Kidney (tissue), 22 donors: ENCODE measurements at places on chromosomes 2 and 18.

- no peak for DNase-seq
These were observed 96.2 kb downstream of the NYAP2 start for GRCh38 chr2:225495706-225496105.

DNA sequence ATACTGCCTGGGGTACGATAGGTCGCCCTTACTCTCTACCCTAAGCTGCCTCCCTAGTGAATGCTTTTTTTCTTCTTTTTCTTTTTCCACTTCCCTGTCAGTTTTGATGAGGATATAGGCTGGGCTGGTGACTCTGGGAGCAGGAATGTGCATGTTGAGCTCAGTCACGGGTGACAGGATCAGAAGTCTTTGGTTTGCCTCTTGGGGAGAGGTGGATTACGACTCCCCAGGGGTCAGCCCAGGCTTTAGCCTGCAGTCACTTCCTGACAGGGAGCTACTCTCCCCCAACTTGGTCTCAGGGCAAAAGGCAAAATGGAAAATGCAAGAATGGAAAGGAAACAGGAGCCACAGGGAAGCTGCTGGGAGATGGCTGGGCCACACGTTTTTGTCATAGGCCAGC, 57.3 kb downstream of the THNSL2 start:
- peak; percentile 27 for DNase-seq

DNA sequence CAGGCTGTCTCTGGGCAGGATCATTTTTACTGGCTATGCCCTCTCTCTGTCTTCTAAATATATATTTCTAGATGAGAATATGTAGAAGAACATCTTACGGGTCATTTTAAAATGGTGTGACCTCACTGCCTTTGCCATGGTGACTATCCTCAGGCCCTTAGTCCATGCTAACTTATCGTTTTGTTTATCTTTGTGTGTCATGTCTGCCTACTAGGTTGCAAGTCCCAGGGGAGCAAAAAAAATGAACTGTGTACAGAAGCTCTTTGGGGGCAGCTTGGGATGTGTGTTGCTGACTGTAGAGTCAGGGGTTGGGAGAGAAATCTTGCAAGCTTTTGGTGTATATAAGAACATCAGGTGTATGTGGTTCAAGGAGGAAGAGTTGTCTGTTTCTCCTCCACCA, 11.0 kb downstream of the CPSF3 start:
- DNase-seq = no peak

DNA sequence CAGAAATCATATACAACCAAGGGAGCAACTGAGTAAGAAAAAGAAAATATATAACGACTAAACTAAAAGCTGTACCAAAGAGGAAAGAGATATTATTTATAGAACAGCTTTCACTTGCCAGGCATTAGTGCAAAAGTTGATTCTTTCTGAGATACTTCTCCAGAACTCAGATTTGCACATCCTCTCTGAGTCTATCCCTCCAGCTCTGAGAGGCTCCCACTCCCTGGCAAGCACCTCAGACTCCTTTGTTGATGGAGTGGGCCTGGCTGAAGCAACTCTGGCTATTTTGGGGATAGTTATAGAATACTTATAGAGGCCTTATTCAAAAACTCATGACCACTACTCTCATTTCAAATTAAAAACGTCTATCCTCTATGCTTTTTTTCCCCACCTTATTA, 501.6 kb upstream of the TNP1 start:
- no peak for DNase-seq

DNA sequence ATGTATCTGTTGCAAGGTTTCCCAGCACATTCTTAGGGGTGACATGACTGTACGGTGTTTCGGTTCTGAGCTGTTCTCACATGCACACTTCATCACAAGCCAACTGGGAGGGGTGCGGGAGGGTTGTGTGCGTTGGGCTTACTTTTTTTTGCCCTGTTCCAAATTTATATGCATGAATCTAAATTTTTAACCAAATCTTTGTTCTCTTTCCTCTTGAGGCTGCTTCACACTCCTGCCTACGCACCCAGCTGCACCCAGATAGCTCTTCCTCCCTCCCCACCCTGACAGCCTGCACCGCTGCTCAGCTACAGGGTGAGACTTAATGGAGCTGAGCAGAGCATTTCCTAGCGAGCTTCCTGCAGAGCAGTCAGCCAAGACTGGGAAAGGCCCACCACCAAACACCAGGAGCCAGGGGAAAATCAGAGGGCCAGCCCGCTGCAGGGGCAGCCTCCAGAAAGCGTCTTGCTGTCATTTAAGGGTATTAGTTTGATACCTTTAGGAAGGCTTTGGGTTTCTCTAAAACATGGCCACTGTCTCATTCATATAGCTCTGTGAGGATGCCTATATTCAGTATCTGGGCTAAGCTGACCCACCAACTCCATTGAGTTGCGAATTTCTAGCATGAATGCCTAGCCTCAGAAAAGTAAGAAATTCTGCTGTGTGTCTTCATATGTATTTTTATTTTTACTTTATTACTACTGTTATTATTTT, 84.5 kb downstream of the POU3F3 start:
- DNase-seq = peak; percentile 76

DNA sequence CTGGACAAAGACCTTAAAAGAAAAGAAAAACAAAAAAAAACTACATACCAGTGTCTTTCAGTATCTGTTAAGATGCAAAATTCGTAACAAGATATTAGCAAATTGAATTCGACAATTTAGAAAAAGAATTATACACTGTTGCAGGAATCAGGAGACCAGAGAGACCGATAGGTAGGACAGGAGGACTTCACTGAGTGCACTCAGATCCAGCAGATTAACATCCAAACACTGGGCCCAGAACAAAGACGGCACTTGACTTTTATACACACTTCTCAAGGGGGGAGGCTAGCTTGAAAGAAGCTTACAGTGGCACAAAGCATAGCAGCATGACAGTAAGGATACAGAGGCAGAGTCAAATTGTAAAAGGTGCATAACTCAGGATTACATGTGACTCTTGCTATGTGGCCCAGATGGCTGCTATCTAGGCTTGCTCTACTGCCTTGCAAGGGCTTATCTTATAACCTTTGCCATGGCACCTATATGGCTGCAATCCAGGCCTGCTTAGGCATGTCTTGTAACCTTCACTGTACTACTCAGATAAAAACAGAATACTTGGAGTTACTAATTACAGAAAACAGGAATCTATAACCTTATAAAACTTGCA, 507.3 kb upstream of the LRRTM4 start:
- DNase-seq = no peak

DNA sequence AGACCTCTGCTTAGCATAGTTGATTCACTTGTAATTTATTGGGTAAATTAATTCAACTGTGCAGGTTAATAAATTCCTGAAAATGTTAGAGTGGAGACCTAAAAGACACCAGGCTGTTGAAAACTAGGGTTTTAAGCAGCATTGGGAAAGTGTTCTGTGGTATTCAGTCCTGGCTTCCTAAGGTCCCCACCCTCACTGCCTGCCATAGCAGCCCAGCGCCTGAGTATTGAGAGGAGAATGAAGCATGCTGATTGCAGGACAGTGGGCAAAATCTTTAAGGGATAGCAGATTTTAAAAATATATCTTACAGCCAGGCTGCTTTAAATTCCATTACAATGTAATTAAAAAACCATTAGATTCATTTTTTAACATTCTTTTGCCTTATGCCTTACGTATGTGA, 20.6 kb downstream of the MEIS1 start:
- no peak for DNase-seq

GRCh38 chr2:60366135-60366712, 187.2 kb downstream of the BCL11A start:
- peak; percentile 51 for DNase-seq

GRCh38 chr2:46982351-46983064, 66.9 kb upstream of the MCFD2 start:
- DNase-seq = no peak

GRCh38 chr2:108364676-108365297, 13.0 kb upstream of the SULT1C4 start:
- no peak for DNase-seq

DNA sequence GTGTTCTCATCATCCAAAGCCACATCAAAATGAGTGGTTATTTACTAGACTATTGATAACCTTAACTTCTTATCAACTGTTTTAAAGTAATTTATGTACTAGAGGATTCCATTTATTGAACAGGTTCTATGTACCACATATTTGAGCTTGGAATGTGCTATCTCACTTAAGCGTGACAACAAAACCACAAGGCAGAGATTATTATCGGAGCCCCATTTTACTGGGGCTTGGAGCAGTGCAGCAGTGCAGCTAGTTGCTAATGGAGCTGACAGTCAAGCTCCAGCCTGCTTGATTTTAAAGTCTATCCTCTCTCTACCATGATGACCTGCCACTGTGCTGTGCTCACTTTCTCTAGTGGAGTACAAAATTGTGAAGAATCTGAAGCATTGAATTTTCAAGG, 24.6 kb downstream of the GCG start:
- no peak for DNase-seq

DNA sequence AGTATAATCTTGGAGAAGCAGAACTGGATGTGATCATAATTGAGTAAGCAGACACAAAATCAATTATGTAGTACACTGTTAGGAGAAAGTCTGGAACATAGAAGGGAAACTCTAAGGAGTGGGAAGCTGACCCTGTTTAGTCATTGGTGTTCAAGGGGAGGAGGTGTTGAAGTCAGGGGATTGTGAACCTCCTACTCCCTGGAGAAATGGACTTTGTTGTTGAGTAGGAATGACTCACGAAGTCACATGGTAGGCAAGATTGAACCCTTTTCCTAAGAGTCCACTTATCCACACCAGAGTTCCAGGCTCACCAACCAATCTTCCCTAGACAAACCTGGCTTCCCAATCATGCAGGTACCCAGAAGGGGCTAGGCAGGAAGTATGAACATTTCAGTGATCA, 81.0 kb upstream of the BCL11A start:
- DNase-seq = no peak

DNA sequence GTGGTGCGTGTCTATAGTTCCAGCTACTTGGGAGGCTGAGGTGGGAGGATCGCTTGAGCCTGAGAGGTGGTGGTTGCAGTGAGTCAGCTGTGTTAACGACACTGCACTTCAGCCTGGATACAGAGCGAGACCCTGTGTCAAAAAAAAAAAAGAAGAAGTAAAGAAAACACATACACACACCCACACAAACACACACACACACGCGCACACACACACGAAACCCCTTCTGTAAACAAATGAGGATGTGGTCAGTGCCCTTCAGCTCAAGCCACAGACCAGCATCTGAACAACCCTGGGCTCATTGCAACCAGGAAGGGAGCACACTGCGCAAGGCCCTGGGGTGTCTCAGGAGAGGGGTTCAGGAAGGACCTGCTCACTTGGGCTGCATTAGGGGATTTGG, 47.9 kb upstream of the KCNF1 start:
- no peak for DNase-seq

DNA sequence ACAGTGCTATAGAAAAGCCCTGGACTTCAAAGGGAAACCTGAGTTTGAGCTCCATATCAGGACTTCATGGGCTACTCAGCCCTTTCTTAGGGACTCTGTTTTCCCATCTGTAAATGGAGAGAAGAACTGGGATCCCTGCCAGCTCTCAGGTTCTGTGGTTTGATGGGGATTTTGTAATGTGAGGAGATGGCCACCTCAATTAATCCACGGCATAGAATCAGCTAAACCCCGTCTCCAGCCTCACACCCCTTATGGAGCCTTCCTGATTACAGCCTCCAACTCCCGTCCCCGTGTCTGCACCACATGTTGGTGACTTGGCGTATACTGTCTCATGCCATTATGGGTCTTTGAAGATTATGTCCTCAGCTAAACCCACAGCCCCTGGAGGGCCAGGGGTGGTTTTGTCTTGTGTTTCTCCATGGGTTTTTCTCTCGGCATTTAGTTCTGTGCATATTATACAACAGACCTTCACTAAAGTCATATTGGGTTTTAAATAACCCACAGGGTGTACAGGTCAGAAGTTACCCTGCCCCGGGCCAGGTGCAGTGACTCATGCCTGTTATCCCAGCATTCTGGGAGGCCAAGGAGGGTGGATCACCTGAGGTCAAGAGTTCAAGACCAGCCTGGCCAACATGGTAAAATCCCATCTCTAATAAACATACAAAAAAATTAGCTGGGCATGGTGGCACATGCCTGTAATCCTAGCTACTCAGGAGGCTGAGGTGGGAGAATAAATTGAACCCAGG, 63.8 kb upstream of the PPP1CB start:
- no peak for DNase-seq

DNA sequence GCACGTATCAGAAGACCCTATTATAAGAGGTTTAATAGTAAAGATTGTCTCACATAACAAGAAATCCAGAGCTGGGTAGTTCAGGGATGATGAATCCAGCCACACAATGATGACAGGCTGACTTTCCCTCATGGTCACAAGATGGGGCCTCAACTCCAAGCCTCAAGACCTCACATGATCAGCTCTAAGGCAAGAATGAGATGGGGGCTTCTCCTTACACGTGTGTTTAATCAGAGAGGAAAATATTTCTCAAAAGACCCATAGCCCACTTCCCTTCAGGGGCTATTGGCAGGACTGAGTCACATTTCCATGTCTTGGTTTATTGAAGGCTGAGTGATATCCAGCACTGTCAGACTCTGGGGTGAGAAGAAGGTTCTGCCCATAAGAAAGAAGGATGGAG, 100.2 kb upstream of the FOSL2 start:
- no peak for DNase-seq

- no peak for DNase-seq
These were observed 159.8 kb downstream of the RHBDD1 start for GRCh38 chr2:226995625-226996041.

GRCh38 chr2:70088598-70089219, 1.4 kb downstream of the PCBP1 start:
- DNase-seq = no peak

DNA sequence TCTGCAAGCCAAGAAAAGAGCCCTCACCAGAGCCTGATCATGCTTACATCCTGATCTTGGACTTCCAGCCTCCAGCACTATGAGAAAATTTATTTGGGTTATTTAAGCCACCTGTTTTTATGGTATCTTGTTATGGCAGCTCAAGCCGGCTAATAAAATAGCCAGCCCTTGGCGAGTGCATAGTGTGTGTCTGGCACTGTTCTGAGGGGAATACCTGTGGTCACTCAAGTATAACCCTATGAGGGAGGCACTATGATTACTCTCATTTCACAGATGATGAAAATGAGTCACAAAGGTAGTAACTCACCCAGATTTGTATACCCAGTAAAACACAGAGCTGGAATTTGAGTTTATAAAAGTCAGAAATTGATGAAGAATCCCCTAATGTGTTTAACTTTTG, 556.9 kb upstream of the SETBP1 start:
- no peak for DNase-seq

GRCh38 chr2:216607277-216607560, 26.0 kb upstream of the IGFBP2 start:
- no peak for DNase-seq

- no peak for DNase-seq
These were observed 140.5 kb upstream of the PELI1 start for GRCh38 chr2:64284751-64285150.

- no peak for DNase-seq
These were observed 4.0 kb downstream of the EGR4 start for GRCh38 chr2:73289304-73289703.

GRCh38 chr18:34740101-34740500, 30.0 kb downstream of the DTNA start:
- no peak for DNase-seq

- DNase-seq = no peak
These were observed 32.2 kb upstream of the ST3GAL5 start for GRCh38 chr2:85920810-85921545.

- DNase-seq = no peak
These were observed 221.8 kb downstream of the SPP2 start for GRCh38 chr2:234272069-234272850.
